ENCODE measurements at places on chromosomes 2 and 18.

DNA sequence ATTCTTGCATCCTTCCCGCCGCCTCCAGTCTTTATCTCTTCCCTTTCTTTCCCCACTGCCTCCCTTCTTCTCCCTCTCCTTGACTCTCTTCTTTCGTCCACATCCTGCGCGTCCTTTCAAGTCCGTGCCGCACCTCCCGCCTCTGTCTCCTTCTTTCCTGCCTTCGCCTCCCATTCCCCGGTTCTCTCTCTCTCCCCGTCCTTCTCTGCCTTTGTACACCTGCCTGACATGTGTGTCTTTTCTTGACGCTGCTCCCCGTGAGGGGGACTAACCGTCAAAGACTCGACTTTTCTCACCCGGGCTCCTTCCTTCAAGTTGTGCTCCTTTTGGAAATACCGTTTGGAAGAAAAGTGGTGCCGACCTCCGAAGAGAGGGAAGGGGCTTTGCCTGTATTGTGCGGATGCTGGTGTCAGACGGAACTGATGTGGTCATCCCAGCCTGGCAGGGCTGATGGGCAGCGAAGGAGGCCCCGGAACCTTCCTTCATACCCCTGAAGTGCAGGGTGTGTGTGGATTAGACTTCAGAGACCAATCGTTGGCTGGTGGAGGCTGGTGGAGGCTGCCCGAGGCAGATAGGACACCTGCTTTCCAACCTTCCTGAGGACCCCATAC, 879 bp downstream of the TMEM178A start:
- DNase-seq = peak; percentile 38

GRCh38 chr2:24540011-24540477, 49.0 kb downstream of the NCOA1 start:
- DNase-seq = no peak

DNA sequence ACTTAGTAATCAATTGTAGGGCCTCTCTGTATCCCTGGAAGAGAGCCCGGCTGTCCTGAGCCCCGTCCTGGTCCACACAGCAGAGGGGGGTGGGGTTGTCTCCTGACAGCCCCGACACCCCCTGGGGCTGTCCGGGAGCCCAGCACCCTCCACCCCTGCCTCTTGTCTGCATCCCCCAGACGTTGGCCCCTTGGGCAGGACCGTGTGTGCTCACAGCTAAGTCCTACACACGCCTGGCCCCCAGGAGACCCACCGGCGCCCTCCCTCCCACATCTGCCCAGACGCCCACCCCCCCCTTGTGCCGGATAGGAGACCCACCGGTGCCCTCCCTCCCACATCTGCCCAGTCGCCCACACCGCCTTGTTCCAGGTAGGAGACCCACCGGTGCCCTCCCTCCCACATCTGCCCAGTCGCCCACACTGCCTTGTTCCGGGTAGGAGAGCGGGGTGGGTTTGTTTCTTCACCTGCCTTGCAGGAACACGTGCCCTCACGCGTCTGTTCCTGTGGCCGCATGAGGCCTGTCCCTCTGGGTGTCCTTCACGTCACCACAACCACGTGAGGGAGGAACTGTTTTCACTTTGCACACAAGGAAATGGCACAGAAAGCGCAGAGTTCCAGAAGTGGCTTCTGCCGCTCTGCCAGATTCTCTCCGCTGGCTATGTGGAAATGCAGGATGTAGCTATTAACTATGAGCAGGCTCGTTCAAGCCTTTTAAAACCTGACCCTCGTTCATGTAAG, 61.1 kb upstream of the NFATC1 start:
- DNase-seq = no peak

DNA sequence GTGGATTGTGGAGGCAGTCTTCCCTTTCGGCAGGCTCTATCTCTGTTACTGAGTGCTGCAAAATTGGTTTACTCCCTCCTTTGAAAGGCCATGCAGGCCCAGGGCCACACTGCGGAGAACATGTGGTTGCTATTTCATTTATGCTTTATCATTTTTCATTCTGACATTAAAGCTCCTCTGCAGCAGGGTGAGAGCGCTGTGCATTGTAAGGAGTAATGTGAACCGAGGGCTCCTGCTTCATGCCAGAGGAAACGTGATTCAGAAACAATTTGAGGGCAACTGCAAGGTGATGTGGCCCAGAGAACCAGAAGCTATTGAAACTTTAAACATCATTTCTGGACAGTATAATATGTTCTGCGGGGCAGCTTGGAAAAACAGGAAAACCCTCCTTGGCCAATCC, 341.6 kb upstream of the NT5C1B start:
- no peak for DNase-seq

DNA sequence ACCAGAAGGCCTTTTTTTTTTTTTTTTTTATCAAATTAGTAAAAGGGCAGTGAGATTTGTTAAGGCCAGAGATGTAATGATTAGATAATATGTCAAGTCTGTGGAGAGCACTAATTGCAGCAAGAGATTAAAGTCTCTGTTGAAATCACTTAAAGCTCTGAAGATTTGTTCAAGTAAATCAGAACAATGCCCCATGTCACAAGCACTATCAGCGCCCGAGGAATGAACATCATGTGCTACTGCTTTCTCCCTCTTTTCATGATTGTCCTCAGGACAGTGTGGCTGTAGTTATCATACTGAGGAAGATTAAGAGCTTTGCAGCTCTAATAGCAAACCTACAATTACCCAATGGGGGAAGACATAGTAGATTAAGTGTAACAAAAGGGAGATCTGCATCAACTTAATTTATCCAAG, 71.1 kb downstream of the TDRD15 start:
- no peak for DNase-seq

GRCh38 chr18:64474773-64475172, 325.9 kb upstream of the LINC00305 start:
- DNase-seq = no peak

GRCh38 chr18:11134940-11135339, 14.4 kb downstream of the PIEZO2 start:
- DNase-seq = no peak

DNA sequence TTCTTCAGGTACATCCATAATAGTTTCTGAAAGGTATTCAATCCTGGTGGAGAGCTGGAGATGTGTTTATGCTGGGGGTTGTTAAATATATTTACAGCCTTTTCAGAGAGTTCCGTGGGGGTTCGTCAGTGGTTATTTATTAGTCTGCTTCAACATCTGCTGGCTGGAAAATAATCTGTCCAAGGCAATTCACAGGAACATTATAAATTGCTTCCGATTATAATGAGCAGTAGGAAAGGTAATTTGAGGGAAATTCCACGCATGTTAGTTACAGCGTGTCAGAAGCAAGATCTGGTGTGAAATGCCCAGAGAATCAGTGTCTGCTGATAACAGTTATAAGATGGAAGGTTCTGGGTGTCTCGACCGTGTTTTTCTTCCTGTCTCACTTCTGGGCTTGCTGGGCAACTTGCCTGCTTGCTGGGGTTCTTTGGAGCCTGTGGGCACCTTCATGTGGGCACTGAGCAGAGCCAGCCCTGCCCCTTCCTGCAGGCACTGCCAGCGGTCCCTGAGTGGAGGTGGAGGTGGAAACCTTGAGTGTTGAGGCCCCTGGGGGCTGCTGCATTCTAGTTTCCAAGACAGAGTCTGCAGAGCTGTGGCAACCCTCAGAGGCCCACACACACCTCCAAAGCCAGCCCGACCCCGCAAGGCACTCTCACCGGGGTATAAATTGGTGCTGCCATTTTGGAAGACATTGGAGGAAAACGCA, 185.7 kb downstream of the FAM210A start:
- DNase-seq = no peak

DNA sequence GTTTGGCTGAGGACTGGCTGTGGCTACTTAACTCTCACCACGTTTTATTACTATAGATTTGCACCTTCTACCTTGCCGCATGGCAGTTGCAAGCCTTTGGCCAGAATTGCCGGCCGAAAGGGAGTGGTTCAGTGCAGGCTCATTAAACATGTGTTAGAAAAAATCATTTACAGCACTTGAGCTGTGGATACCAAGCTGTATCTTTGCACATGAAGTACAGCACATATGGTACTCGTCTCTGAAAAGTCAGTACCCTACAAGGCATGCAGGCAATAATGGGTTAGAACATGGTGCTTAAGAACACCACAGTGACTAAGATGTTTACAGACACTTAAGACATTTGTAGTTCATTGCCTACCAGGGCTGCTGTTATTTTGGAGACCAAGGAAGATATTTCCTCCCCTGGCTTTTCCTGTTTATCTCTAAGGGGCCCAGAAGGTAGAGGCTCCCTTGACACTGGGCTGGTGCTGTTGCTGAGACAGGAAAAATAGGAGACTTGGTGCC, 103.1 kb downstream of the ZNF532 start:
- DNase-seq = no peak

- DNase-seq = no peak
Observed at GRCh38 chr18:71011389-71011788, 722.5 kb downstream of the SOCS6 start.

- DNase-seq = no peak
Observed at GRCh38 chr18:79927607-79928562, 23.6 kb downstream of the SLC66A2 start.

GRCh38 chr2:236397681-236398080, 133.5 kb upstream of the ASB18 start:
- no peak for DNase-seq
